Stimulated activated effector memory CD8-positive, alpha-beta T cell treated with anti-CD3 and anti-CD28 coated beads, Interleukin-12 subunit alpha, Interleukin-12 subunit beta, amount 100 ng/mL, for 72 hours (primary cell): ENCODE measurements at places on chromosomes 5 and 9.
A peak's percentile ranks its signal among the peaks of the same experiment; 100 is the strongest.

DNA sequence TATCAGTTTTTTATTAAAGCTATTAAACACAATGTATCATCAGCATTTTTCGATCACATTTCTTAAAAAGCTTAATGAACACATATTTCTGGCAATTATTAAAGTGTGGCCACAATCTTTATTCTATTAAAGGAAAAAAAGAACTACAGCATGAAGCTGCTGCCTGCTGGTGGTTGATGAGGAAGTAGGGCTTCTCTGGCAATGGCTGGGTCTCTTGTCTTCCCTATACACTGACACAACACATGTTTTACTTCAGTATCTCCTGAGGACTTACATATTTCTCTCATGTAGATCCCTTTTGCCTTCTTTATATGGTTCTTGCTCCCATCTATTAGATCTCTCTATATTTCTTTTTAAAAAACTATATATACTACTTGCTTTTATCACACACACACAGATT, 590.7 kb downstream of the RAB3C start:
- DNase-seq = no peak

DNA sequence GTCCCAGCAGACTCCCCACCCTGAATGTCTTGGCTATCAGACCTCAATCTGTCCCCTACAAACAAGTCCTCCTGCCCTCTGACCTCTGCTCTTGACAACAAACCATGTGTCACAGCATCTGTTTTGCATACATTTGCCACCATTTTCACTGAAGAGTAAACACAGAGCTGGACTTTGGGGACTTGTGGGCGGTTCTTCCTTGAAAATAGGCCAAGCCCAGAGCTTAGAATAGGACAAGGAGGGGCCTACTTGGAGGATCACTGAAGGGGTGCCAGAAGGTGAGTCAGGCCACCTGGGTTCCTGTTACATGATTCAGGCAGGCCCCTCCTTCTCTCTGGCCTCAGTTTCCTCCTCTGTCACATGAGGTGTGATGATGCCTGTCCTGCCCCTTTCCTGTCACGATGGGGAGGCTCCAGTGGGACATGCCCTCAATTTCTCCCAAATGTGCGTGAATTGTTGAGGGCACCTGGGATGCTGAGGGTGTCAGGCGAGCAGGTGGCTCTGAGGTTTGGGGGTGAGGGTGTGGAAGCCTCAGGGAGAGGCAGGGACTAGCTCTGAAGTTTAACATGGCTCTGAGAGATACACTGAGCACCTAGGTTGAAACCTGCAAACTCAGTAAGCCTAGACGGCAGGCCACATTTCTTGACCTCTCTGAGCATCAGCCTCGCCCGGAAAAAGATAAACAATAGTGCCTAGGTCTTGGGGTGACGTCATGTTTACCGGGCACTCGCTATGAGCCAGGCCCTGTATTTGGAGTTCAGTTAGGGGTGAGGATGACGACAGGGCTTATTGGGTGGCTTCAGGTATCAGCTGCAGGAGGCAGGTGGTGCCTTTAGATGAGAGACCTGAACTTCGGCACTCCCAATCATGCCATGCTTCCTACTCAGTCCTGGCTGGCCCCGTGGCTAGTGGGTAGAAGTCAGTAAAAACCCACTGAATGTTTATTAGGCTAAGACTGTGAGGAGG, 107.6 kb upstream of the PITX1 start:
- DNase-seq = no peak

DNA sequence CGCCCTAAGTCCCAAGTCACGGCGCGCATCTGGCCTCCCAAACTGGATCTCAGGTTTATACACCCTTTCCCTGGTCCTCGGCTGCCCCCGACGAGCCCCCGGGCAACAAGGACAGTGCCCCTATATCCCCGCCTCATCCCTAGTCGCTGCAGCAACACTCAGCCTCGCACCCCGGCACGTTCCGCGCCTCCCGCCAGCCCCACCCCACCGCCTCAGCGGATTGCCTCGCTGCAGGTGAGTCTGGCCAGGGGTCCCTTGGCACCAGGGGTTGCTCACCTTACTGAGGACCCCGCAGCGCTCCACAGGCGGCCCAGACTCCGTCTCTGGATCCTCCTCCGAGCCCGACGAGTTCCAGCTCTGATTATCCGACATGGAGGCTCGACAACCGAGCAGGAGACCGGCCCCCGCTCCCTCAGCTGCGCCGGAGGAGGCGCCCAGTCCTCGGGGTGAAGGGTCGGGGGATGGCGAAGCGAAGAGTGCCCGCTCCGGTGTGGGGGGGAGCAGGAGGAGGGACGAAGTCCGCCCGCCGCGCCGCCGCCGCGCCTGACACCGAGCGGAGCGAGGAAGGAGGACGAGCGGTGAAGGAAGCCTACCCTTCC, 494 bp downstream of the CERT1 start:
- DNase-seq = peak; percentile 73

DNA sequence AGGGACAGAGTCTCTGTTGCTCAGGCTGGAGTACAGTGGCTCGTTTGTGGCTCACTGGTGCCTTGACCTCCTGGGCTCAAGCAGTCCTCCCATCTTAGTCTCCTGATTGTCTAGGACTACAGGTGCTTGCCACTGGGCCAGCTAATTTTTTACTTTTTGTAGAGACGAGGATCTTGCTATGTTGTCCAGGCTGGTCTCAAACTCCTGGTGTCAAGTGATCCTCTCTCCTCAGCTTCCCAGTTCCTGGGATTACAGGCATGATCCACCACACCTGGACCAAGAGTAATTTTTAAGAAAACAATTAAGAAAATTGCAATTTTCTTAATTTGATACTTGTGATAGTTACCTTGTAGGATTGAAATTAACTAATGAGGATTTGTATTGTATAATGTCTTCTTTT, 73.9 kb downstream of the GPBP1 start:
- no peak for DNase-seq

DNA sequence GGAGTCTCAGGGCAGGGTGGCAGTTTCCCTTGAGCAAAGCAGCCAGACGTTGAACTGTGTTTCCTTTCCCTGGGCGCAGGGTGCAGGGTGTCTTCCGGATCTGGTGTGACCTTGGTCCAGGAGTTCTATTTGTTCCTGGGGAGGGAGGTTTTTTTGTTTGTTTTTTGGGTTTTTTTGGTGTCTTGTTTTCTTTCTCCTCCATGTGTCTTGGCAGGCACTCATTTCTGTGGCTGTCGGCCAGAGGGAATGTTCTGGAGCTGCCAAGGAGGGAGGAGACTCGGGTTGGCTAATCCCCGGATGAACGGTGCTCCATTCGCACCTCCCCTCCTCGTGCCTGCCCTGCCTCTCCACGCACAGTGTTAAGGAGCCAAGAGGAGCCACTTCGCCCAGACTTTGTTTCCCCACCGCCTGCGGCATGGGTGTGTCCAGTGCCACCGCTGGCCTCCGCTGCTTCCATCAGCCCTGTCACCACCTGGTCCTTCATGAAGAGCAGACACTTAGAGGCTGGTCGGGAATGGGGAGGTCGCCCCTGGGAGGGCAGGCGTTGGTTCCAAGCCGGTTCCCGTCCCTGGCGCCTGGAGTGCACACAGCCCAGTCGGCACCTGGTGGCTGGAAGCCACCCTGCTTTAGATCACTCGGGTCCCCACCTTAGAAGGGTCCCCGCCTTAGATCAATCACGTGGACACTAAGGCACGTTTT, 3.5 kb upstream of the PHYHD1 start:
- no peak for DNase-seq

- DNase-seq = no peak
Observed at GRCh38 chr5:66666778-66667177, 70.6 kb downstream of the MAST4 start.

DNA sequence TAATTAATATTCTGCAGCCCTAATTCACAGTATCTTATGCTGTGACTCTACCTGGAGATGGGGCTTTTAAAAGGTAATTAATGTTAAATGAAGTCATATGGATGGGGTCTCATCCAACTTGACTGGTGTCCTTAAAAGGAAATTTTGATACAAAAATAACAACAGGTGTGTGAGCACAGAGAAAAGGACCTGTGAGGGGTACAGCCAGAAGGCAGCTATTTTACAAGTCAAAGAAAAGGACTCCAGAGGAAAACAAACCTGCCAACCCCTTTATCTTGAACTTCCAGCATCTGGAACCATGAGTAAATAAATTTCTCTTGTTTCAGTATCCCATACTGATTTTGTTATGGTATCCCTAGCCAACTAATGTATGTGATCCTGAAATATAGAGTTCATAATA, 250.3 kb downstream of the TMEM232 start:
- no peak for DNase-seq

DNA sequence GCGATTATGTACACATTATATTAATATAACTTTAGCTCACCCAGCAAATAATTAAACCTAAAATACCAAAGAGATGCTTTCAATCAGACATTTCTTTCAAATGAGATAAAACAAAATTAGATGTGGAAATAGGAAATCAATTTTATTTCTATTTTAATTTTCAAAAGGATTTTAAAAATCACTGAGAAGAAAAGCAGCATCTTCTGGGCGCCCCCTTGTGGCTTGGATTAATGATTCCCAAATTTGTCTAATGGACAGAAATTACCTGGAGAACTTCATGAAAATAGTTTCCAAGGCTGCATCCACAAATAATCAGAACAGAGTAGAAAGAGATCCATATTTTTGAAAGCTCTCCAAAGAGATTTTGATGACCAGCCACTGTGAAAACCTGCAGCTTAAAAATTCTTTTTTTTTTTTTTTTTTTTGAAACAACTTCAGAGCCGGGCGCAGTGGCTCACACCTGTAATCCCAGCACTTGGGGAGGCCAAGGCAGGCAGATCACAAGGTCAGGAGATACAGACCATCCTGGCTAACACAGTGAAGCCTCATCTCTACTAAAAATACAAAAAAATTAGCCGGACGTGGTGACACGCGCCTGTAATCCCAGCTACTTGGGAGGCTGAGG, 50.9 kb upstream of the CEMIP2 start:
- peak; percentile 15 for DNase-seq

GRCh38 chr5:54785729-54786591, 199.4 kb downstream of the ESM1 start:
- no peak for DNase-seq

DNA sequence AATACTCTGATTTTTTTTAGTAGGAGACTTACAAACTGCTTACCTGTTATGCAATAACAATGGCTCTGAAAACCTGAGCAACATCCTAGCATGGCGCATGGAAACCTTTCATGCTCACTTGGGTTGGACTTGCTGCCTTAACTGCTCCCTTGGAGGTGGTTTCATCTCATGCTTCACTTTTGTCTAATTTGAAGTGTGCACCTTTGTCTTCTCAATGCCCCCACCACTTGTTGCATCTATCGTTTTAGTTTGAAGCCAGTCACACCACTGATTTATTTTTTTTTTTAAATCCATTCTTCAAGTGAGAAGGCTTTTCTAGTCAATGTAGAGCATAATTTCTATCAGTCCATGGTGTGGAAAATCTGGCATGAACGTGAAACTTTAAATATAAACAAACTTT, 63.2 kb downstream of the CFAP90 start:
- no peak for DNase-seq
